ENCODE measurements at places on chromosomes 16 and 17. TPM values are rescaled to one million over a fixed set of nuclear protein-coding genes. Genes with fewer than 3 reads are reported as not detected.

DNA sequence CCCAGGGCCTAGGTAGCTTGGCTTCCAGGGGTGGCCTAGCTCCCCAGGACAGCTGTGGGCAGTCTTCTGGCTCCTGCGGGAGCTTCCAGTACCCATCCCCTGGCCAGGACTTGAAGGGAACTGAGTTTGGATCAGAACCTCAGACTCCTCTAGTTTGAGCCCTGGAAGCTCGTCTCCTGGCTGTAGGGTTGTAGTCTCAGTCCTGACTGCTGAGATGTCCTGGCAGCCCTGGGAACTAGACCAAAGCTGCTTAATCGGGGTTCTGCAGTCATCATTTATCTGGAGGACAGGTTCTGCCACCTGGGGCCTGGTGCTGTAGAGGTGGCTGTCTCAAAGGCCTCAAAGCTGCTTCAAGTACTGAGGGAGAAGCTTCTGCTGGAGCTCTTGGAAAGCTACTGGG is 163.7 kb downstream of the WSCD1 start:
- DNase-seq: no peak

The UBALD1 gene
- 1.9 TPM for total RNA-seq

DNA sequence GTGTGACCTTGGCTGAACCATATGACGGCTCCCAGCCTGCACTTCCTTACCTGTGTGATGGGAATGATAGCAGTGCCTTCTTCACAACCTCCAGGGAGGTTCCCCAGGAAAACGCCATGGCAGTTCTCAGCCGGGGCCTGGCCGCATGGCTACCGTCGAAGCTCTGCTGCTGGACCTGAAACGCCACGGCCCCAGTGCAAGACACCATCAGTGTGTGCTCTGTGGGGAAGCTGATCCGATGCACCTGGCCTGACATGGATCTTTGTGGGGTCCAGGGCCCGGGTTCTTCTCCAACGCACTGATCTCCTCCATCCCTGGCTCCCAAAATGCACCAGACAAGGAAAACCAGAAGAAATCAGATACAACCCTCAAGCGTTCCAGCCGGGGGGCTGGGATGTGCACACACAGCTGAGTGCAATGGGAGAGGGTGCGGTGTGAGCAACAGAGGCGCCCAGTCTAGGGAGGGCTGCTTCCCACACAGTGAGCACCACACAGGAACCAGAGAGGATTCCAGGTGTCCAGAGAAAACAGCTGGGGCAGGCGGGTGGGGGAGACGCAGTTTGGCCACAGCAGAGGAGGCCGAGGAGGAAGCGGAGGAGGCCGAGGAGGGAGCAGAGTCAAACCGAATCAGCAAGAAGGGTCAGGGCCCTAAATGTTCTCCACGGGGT is 54.3 kb upstream of the ZNF469 start:
- DNase-seq: no peak

The TLCD2 gene
- total RNA-seq: 0.83 TPM

The FAAP100 gene
- total RNA-seq: 7.5 TPM

The SCPEP1 gene
- 16.5 TPM for total RNA-seq

GRCh38 chr16:10497132-10498101 is 83.0 kb downstream of the EMP2 start:
- DNase-seq: no peak

- no peak for DNase-seq
Measured at GRCh38 chr16:1919327-1919998, 1.2 kb upstream of the HS3ST6 start.

The AANAT gene
- total RNA-seq: not detected

DNA sequence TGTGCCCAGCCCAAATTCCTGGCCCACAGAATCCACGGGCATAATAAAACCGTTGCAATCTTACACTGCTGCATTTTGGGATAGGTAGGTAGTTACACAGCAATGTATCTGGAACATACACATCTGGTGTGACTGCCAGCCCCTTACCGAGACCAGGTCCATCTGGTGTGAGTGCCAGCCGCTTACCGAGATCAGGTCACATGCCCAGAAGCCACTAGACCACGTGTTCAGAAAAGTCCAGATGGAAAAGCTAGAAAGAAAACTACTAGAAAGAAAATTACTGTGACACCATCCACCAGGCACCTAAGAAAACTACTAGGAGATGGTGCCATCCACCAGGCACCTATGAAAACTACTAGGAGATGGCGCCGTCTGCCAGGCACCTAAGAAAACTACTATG is 19.4 kb downstream of the PIK3R5 start:
- DNase-seq: no peak

GRCh38 chr17:41520821-41521521 is 2.3 kb upstream of the KRT15 start:
- no peak for DNase-seq

DNA sequence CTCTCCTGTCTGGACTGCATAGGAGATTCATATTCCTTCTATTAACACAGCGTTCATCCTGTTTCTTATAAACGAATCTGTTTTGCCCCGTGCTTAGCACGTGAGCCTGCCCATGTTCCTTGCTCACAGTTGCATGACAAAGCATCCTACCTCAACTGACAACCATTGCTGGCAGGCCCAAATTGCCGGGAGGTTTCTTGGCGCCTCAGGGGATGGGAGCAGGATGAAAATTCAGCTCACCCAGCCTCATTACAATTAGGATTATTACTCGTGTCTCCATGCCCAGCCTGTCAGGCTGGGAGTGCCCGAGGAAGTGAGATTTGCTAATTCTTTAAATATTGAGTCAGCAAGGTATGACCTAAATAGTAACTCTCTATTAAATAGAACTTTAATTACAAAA is 36.7 kb upstream of the HELZ start:
- DNase-seq: no peak

DNA sequence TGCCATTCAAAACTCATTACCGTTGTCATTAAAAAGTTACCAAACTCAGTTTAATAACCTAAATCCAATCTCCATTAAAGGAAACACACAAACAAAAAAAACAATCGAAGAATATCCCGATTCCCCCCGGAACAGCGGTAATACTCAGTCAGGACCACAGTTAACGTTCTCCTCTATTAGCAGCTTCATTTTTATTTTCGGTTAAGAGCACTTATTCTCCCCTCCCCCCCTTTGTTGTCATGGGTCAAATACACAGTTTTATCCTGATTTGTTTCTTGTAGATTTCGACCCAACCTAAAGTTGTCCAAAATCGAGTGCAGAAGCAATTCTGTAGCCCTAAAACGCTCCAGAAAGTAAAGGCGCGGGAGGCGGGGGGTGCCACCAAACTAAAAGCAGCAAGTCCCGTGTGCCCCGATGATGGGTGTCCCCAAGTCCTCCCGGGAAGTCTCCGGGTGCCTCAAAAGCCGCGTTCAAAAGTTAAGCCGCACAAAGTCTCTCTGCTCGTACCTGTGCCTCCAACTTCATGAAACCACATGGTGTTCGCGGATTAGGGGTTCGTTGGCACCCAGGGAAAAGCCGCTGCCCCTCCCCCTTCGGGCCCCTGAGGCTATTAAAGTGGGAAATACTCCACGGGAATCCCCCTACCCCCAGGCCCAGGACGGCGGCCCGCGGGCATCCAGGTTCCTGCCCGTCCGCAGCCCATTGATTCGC is 996 bp downstream of the SUMO2 start:
- no peak for DNase-seq

The PGP gene
- 5.8 TPM for total RNA-seq

DNA sequence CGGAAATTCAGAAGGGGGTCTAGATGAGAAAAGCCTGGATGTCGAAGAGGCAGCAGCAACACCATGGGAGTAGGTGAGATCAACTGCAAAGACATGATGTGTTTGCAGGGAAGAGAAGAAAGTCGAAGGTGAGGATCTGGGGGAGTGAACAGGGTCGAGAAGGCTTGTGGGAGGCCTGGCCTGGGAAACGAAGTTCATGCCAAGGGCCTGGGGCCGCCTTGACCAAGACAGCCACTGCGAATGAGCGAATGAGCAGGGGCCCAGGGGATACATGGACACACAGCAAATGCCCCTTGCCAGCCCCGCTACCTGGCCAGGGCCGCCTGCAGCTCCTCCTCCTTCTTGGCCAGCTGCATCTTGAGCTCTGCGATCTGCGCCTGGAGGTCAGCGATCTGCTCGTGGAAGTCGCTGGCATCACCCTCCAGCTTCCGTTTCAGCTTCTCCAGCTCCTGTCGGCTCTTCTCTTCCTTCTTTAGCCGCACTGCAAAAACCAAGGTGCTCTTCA is 87.1 kb downstream of the NDE1 start:
- DNase-seq: no peak

The NAGLU gene
- total RNA-seq: 7.5 TPM

GRCh38 chr17:60383379-60383778 is 8.6 kb downstream of the USP32 start:
- no peak for DNase-seq

- DNase-seq: no peak
Measured at GRCh38 chr17:63647936-63648335, 25.7 kb downstream of the MAP3K3 start.

The SPAG5 gene
- total RNA-seq: 60.8 TPM

The KRT32 gene
- total RNA-seq: not detected

DNA sequence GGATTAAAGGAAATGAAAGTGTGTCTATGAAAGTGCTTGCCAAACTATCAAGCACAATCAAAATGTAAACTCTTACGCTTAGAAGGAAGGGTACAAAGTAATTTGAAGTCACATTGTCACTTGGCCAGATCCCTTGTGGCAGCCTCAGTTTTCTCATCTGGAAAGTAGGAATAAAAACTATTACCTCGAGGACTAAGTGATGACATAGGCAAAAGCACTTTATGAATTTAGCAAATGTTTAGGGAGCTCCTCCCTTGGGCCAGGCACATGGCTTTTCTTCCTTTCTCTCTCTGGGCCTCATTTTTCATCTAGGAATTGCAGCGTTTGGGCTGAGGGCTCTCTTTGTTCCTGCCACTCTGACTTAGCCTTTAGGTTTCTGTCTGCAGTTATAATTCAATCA is 28.5 kb downstream of the DYNLL2 start:
- DNase-seq: no peak

GRCh38 chr16:50498431-50499155 is 49.6 kb upstream of the NKD1 start:
- DNase-seq: no peak

DNA sequence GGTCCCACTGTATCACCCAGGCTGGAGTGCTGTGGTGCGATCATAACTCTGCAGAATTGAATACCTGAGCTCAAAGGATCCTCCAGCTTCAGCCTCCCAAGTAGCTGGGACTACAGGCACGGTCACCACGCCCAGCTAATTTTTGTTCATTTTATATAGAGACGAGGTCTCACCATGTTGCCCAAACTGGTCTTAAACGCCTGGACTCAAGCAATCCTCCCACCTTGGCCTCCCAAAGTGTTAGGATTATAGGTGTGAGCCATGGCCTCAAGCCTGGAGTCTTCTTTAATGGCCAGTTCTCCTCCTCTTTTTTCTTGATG is 484 bp downstream of the CD300LB start:
- no peak for DNase-seq

GRCh38 chr17:73423806-73424205 is 112.0 kb upstream of the CDC42EP4 start:
- DNase-seq: no peak

GRCh38 chr16:79947771-79948170 is 347.2 kb upstream of the MAF start:
- DNase-seq: no peak

- DNase-seq: peak; percentile 92
Measured at GRCh38 chr17:13429201-13429600, 172.5 kb downstream of the HS3ST3A1 start.

DNA sequence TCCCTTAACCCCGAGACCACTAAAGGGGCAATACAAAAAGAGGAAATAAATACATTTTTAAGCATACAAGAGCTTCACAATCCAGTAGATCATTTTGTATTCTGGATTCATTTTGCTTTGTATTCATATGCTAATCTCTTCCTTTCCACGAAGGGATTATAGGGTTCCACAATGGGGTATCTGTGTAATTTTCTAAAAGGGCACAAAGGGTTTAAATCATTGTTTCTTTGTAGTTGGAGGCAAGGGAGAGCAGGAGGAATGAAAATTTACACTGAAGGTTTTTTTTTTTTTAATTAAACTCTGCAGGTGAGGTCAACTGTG is 592 bp upstream of the NUFIP2 start:
- no peak for DNase-seq

DNA sequence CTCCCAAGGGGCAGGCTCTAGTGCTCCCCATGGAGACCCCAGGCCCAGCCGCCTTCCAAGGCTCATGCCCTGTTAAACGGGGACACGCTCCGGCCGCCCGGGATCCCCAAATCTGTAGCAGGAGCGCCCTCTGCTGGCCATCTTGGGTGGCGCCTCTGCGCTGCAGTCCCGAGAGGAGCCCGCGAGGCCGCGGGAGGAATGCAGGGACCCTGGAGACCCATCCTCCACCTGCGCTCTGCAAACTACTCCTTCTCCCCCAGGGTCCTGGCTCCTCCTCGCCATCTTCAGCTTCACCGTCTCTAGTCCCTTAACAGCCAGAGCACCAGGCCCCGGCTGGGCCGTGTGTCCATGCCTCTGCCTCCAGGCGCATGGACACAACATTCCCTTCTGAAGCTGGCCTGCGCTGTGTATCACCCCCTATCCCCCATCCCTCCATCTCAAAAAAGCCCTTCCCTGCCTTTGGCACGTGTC is 23.6 kb upstream of the KRT17 start:
- DNase-seq: peak; percentile 54

DNA sequence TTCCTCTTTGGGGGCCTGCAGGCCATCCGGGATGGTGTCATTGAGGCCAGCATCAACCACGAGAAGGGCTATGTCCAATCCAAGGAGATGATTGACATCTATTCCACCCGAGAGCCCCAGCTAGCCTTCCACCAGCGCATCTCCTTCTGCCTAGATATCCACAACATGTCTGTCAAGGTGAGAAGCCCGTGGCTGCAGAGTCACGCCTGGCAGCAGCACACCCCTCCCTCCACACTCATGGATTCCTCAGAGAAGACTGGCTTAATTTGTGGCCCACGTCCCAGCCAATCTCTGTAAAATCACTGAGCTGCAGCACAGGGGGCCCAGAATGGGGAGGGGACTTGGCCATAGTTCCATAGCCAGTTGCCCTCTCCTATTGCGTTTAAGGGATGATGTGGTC is 15.6 kb downstream of the PSMD3 start:
- no peak for DNase-seq

The TBC1D3C gene
- not detected for total RNA-seq

The GGT6 gene
- not detected for total RNA-seq

GRCh38 chr17:11561281-11561680 is 37.0 kb upstream of the DNAH9 start:
- no peak for DNase-seq

GRCh38 chr17:37148156-37148555 is 199.4 kb downstream of the AATF start:
- DNase-seq: no peak

DNA sequence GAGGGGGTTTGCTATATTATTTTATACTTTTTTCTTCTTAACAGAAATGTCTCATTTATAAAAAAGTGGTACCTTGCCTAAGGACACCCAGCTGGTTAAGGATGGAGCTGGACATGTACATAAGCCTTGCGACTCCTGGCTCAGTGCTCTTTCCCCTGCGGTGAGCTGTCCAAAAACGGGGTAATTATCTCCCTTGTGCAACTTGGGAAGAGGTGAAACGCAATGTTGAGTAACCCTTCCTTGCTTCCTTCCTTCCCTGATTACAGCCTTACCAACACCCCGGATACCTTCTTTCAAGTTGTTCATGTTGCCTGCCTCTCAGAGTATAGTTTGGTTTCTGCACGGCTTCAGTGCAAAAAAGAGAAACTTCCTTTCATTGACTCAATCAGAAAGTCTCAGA is 94.1 kb upstream of the XYLT1 start:
- DNase-seq: no peak

- no peak for DNase-seq
Measured at GRCh38 chr16:21226749-21227148, 6.8 kb upstream of the ANKS4B start.

GRCh38 chr17:67557921-67558320 is 159.8 kb upstream of the NOL11 start:
- peak; percentile 25 for DNase-seq
